NCI-H774 (cell line): ENCODE measurements at places on chromosomes 6 and 20.

- no peak for DNase-seq
Measured at GRCh38 chr20:16017656-16018055, 555.6 kb downstream of the KIF16B start.

- no peak for DNase-seq
Measured at GRCh38 chr6:3710403-3710802, 41.1 kb downstream of the PXDC1 start.

GRCh38 chr6:71489736-71490135 is 201.1 kb downstream of the OGFRL1 start:
- no peak for DNase-seq

DNA sequence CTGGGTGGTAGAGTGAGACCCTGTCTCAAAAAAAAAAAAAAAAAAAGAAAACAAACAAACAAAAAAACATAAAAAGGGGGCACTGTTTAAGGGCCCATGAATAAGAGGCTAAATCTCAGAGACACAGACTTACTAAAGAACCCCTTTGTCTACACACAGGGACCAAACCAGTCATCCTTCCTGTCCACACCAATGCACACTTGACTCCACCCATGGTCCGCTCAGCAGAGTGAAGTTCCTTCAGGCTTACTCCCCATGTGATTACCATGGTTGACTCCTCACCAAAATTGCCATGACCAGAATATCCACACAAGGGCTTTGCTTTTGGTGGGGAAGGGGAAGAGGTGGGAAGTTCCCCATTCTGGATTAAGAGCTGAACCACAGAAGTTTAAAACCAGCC is 19.4 kb upstream of the REPS1 start:
- DNase-seq, result no peak

- DNase-seq, result no peak
Measured at GRCh38 chr6:31423550-31423949, 20.2 kb downstream of the MICA start.

DNA sequence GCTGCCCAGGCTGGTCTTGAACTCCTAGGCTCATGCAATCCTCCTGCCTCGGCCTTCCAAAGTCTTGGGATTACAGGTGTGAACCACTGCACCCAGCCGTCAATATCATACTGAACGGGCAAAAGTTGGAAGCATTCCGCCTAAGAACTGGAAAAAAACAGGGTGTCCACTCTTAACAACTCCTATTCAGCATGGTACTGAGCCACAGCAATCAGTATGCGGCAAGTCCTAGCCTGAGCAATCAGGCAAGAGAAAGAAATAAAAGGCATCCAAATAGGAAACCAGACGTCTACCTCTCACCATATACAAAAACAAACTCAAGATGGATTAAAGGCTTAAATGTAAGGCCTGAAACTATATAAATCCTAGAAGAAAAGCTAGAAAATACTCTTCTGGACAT is 83.1 kb downstream of the FKBP5 start:
- no peak for DNase-seq

- DNase-seq, result peak; percentile 97
Measured at GRCh38 chr6:109793792-109794191, 102.7 kb downstream of the FIG4 start.

GRCh38 chr6:111114482-111114881 is 27.2 kb downstream of the SLC16A10 start:
- no peak for DNase-seq

GRCh38 chr6:115733426-115733825 is 327.3 kb downstream of the FRK start:
- DNase-seq, result no peak

- DNase-seq, result no peak
Measured at GRCh38 chr6:51968265-51968664, 119.1 kb downstream of the PKHD1 start.

GRCh38 chr6:53313784-53314400 is 34.9 kb downstream of the ELOVL5 start:
- no peak for DNase-seq

GRCh38 chr6:127725821-127726220 is 148.8 kb downstream of the C6orf58 start:
- no peak for DNase-seq

GRCh38 chr6:57069920-57070331 is 20.1 kb upstream of the ZNF451 start:
- DNase-seq, result no peak
